ENCODE measurements at places on chromosomes 5 and 9.

GRCh38 chr9:129284607-129285291 lies 106.7 kb upstream of the IER5L start:
- DNase-seq, result no peak

DNA sequence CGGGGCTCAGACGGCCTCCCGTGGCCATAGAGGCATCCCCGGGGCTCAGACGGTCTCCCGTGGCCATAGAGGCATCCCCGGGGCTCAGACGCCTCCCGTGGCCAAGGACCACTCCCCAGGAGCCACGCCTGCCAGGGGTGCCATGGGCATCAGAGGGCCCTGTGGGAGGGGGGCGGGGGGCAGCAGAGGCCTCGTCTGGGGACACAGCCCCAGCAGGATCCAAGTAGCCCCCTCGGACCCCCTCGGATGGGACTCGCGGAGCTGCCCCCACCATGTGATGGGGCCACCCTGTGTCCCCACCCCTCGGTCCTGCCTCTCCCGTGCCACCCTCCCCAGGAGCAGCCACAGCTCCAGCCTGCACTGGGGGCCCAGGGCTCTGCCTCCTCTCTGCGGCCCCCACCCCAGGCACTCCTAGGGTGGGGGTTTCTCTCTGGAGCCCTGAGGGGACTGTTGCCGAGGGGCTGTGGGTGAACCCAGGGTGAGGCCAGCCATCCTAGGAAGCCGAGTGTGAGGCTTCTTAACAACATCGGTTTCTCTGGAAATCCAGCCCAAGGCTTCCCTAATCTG lies 2.5 kb downstream of the ENTPD8 start:
- no peak for DNase-seq

DNA sequence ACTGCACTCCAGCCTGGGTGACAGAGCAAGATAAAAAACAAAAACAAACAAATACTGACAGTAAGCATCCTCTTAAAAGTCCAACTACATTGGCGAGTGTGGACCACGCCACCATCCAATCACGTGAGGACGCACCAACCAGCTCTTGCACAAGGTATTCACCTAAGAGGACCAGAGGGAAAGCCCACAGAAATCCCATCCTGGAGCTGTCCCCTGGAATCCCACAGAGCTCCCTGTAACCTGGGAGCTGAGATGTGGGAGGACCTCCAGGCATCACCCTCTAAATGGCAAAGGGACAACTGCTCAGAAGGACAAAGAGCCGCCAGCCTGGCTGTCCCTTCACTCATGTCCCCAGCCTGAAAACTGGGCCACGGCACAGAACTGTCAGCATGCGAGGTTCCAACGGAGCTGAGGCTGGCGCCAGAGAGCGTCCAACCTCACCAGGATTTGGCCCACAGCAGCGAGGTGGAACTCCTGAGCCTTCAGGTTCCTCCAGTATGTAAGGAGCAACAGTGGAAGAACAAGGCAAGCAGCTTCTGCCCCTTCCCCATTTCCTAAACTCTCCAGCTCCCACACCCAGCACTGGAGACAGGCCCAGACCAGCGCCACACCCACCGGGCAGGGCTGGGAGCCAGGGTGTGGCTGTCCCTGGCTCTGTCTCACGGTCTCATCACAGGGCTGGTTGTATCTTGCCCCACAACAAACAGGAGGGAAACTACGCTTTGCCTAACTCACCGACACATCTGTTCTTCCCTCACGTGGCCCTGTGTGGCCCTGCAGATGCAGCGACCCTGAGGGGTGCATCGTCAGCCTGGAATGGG lies 15.2 kb downstream of the IPPK start:
- no peak for DNase-seq

DNA sequence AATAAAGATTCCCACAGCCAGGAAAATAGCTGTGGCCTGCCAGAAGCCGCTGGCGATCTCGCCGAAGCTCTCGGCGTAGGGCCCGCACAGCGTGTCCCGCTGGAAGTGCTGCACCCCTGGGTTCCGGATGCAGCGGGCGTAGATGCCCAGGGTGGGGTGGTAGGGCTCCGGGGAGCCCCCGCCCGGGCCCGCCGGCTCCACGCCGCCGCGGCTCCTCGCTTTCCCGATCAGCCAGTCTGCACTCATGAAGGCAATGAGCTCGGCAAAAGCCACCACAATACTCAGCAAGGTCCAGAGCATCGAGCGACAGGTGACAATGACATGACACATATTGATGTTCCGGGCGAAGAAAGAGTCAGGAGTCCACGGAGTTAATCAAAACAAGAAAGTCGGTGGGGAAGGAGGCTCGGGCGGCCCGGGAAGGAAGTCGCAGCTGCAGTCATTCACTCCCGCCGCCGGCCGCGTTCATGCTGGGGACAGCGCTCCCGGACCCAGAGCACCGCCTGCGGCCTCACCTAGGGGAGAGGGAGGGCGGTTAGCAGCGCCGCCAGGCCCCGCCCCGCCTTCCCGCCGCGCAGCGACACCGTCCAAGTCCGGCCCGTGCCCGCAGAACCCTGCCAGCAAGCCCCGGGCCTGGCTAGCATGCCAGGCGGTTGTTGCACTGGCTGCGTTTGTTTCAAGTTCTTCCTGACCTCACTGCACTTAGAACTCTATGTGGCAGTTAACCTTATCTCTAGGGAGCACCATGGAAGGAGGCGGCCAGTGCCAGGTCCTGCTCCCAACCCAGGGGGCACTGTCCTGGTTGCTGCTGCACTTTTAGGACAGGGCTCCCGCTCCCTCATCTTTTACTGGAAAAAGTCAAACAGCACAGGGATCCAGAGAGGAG lies 138.4 kb downstream of the LHFPL2 start:
- DNase-seq, result no peak

GRCh38 chr9:133769511-133770075 lies 31.4 kb upstream of the SARDH start:
- DNase-seq, result no peak

- DNase-seq, result no peak
Observed at GRCh38 chr5:9851458-9851857, 221.3 kb upstream of the TAS2R1 start.

DNA sequence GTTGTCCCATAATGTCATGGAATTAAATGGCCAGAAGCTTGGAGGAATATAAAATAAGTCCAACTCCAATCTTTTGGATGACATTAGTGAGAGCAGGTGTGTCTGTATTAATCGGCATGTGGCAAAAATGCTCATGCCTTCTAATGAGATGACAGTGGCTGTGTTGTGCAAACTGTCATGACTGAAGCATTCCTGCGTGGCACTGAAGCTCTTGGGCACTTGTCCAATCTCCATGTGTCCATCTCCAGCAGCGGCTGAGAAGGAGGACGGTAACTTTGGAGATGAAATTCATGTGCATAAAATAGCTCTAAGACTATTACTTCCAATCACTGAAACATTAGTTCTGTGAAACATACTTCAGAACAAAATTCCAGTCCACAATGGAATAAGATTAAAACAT lies 697.5 kb upstream of the GRAMD2B start:
- DNase-seq, result no peak

- DNase-seq, result no peak
Observed at GRCh38 chr5:74673011-74673790, 11.8 kb upstream of the HEXB start.

DNA sequence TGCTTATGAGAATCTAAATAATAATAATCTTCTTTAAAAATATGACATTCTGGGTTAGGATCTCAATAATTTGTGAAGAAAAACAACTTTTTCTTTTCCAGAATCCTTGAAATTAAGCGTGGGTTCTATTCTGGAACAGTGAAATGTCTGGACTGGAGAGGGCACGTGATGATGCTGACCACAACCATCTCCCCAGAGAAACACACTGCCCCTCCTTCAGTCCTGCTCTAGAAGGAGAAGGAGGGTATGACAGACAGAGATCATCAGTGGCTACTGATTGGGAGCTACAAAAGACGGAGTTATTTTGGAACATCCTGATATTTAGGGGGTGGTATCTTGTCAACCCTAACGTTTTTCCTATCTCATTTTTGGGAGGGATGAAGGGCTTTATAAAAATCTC lies 40.2 kb downstream of the MEF2C start:
- no peak for DNase-seq

DNA sequence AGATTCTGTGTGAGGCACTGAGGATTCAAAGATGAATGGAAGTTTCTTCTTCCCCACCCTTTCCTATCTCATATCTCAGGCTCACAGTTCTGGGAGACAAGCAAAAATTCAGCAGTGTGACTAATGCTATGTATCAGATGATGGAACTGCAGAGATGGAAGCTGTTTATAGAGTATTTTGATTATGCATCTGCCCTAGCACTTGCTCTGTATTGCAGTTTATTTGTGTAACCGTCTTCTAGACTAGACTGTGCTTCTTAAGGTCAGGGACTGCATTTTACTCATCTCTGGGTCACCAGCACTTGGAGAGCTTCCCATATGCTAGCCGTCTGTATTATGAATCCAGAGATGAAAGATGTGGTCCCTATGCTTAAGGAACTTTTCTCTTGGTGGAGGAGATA lies 12.6 kb downstream of the CAVIN4 start:
- no peak for DNase-seq

DNA sequence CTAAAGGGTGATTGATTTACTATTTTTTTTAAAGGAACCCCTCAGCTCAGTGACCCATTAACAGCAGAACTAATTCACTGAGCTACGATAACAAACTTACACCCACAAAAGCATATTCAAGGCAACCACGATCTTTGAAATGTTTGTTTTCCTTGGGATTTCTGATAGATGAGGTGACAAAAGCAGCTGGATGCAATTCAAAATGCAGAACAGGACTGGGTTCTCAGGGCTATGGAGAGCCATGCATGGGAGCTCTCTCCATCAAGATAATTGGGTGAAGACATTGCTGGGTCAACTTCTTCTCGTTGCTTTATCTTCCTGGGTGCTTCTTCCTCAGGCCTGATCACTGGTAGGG lies 60.1 kb downstream of the PAPPA start:
- DNase-seq, result no peak

GRCh38 chr5:124963236-124963919 lies 216.9 kb upstream of the ZNF608 start:
- DNase-seq, result no peak

Data from stimulated activated CD8-positive, alpha-beta memory T cell treated with anti-CD3 and anti-CD28 coated beads, Interleukin-4, amount 100 ng/mL, for 1 hour (primary cell).